Spinal cord (tissue), 10 donors: ENCODE measurements at places on chromosomes 7 and 10.

GRCh38 chr7:74289018-74289658 is at the start of gene CLIP2:
CLIP2 (plus strand) TSS chr7:74289407; CDS start chr7:74317547, 28,140 bp downstream.
- DNase-seq: peak; percentile 94

DNA sequence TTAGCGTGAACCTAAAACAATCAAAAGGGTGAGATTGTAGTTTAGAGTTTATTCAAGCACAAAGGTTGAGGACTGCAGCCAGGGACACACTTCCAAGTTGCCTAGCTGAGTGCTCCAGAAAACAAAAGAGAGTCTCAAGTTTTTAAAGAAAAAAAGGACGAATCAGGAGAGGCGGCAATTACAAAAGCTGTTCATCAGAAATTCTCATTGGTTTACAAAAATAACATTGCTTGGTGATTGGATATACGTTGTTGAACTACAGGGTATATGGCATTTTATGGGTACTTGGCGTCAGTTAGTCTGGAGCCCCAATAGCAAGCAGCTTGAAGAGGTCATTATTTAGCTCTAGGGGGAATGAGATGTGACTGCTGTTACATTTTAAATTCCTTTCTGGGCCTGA is 11.5 kb downstream of the ZNF438 start:
- DNase-seq: no peak

GRCh38 chr10:101229266-101230182 is at the start of gene LBX1:
LBX1 (minus strand) TSS chr10:101229463; CDS start chr10:101228815, 648 bp downstream.
- DNase-seq: no peak

DNA sequence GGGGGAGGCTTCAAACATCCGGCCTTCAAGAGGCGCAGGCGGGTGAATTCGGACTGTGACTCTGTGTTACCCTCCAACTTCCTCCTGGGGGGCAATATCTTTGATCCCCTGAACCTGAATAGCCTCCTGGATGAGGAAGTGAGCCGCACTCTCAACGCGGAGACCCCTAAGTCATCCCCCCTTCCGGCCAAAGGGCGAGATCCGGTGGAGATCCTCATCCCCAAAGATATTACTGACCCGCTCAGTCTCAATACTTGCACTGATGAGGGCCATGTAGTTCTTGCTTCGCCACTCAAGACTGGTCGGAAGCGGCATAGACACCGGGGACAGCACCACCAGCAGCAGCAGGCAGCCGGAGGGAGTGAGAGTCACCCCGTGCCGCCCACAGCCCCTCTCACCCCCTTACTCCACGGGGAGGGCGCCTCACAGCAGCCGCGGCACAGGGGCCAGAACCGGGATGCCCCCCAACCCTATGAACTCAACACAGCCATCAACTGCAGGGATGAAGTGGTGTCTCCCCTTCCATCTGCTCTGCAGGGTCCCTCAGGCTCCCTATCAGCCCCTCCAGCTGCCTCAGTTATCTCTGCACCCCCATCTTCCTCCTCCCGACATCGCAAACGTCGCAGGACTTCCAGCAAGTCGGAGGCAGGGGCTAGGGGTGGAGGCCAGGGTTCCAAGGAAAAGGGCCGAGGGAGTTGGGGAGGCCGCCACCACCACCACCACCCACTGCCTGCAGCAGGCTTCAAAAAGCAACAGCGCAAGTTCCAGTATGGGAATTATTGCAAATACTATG is 1.1 kb downstream of the MEPCE start:
- DNase-seq: no peak

GRCh38 chr7:29878081-29878688 is 71.9 kb downstream of the WIPF3 start:
- DNase-seq: peak; percentile 88

GRCh38 chr7:109895536-109895935 is 1195.4 kb upstream of the LRRN3 start:
- no peak for DNase-seq

DNA sequence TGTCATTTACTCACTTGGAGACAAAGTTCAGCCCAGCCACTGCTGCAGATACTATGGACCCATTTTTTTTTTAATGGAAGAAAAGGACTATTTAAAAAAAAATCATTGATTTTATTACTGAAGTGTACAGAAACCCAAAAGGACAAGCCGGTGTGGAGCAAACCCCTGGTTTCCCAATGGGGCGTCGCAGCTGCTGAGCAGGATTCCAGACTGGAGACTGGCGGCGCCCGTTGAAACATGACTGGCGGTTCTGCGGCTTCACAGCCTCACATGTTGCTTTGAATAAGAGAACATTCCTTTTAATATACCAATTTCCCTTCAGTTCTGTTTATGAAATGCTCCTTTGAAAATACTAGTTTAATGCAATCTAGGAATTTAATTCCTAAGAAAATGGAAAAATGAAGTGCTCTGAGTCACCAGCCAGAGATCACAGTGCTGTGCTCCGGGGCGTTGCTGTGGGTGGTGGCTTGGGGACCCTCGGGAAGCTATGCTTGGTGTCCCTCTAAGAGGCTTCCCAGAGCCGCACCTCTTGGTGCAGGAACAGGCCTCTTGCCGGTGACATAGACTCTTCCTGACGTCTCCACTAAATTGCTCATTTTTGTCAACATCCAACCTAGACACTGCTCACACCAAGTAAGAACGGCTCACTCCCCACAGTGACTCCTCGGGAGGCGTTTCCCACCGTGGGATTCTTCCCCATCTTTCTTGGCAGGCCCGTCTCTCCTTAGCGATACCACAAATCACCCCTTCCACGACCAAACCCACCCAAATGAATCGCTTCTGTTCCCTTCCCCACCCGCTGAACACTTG is 12.0 kb upstream of the VIPR2 start:
- no peak for DNase-seq

GRCh38 chr7:16028103-16028502 is 341.6 kb upstream of the MEOX2 start:
- no peak for DNase-seq

DNA sequence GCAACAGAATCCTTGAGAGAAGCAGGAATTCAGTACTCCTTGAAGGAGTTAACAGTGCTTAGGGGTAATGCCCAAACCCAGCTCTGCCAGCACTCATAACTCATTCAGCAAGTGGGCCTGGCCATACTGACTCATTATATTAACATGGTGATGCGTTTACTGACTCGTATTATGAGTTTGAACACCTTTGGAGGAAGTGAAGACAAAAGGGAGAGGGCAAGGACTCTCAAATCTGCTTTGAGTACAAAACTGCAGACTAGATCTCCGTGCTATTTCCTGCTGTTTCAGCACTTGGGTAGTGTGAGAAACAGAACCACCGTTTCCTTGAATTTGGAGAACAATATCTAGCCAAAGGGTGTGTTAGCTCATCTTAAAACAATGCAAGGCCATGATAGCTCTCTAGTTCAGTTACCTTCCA is 30.8 kb downstream of the SLC16A9 start:
- no peak for DNase-seq

DNA sequence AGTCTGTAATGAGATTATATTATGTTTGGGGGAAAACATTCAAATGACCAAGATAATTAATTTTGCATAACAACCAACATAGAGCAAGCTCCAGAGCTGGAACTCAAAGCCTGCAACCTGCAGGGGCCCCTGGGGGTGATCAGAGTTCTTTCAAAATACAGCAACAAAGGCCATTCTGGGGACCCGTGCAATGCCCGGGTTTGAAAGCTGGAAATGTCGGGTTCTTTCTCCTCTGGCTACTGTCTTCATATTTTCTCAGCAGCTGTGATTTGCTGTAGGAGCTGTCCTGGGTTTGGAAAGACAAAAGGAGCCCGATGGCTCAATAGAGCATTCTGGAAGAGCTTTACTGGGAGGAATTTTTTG is 30.8 kb upstream of the CARD11 start:
- no peak for DNase-seq

- DNase-seq: no peak
These were observed 536.8 kb upstream of the NRP1 start for GRCh38 chr10:33871061-33871956.

GRCh38 chr10:77163670-77164348 is 473.8 kb downstream of the KCNMA1 start:
- DNase-seq: no peak

DNA sequence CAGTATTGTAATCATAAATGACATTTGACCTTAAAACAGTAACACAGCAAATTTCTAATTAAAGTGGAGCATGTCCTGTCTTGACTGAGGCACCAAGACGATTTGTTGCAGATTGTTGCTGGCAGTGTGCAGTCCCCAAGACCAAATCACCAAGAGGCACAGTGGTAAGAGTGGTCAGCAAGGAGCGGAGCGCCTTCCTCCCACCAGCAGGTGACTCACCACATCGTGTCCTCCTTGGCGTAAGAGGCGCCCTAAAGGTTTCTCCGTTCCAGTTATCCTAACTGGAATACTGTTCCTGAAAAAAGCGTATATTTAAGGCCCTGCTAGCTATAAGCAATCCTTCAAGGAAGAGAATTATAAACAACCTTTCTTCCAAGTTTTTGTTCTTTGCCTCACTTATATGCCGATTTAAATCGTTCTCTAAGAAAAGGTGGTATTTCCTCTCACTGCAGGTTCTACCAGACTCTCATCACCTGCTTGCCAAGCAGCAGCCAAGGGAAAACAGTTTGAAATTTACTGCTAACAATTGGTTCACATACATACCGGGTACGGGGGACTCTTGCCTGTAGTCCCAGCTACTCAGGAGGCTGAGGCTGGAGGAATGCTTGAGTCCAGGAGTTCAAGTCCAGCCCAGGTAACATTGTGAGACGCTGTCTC is 10.7 kb upstream of the REPIN1 start:
- no peak for DNase-seq

- DNase-seq: no peak
These were observed 485 bp downstream of the ALOX5 start for GRCh38 chr10:45374350-45375052.

GRCh38 chr10:125083576-125083920 is 76.8 kb downstream of the CTBP2 start:
- DNase-seq: no peak

DNA sequence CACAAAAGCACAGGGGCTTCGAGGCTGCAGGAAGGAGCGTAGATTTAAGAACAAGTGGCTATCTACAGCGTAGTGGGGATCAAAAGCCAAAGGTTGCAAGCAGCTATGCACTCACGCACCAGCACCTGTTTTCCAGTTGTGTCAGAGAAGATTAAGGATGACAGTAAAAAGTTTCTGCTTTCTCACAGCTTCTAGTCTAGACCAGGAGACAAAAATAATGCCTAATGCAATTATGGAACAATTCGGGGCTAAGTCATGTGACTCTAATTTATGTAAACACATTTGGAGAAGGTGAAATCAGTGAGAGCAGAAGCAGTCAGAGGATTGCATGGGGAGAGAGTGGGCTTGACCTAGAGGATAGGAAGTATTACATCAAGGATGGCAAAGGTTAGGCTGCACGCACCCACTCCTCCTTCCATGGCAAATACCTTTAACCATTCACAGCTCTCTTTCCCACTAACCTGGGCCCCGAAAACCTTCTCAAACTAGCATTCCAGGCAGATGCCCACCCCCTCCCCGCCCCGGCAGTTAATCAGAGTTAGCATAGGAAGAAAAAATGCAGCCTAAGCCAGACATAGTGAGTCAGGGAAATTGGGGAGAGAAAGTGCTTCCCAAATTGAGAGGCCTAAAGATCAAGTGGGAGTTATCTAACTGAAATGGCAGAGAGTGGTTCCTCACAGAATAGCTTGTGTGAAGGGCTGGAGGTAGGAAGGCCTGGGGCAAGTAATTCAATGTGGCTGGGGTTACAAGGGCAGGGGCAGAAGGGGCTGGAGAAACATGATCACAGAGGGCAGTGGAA is 48.2 kb upstream of the GPAM start:
- DNase-seq: no peak
